Left ventricle myocardium inferior (tissue), 1 donor: ENCODE measurements at places on chromosomes 3 and 15. TPM values are rescaled to one million over a fixed set of nuclear protein-coding genes. Genes with fewer than 3 reads are reported as not detected.
A peak's percentile ranks its signal among the peaks of the same experiment; 100 is the strongest.

DNA sequence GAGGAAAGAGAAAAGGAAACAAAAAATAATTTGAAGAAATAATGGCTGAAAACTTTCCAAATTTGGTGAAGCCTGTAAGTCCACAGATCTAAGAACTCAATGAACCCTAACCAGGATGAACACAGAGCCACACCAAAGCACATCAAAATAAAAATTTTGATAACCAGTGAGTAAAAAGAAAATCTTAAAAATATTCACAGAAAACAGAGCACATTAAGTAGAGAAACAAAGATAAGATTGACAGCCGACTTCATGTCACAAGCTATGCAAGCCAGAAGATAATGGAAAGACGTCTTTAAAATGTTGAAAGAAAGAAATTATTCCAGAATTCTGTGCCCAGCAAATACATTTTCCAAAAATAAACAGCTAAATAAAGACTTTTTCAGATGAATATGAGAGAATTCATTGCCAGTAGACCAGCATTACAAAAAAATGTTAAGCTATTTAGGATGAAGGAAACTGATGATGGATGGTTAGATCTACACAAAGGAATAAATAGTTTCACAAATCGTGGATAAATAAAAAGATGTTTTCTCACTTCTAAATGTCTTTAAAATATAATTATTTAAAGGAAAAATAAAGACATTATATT lies 140.2 kb upstream of the SKOR1 start:
- H3K27ac ChIP-seq = no peak overlapping the region
- H3K4me1 ChIP-seq = no peaks in the 10 kb centered on the region
- no peaks in the 10 kb centered on the region for H3K27me3 ChIP-seq
- H3K4me3 ChIP-seq = no peak overlapping the region
- no peak for DNase-seq

GRCh38 chr15:83926116-83926515 lies 272.2 kb downstream of the ADAMTSL3 start:
- no peak for DNase-seq
- H3K4me1 ChIP-seq = peaks cover 11% of the 10 kb centered on the region
- no peaks in the 10 kb centered on the region for H3K27me3 ChIP-seq
- H3K36me3 ChIP-seq = peaks cover 6% of the 10 kb centered on the region
- H3K27ac ChIP-seq = no peak overlapping the region

DNA sequence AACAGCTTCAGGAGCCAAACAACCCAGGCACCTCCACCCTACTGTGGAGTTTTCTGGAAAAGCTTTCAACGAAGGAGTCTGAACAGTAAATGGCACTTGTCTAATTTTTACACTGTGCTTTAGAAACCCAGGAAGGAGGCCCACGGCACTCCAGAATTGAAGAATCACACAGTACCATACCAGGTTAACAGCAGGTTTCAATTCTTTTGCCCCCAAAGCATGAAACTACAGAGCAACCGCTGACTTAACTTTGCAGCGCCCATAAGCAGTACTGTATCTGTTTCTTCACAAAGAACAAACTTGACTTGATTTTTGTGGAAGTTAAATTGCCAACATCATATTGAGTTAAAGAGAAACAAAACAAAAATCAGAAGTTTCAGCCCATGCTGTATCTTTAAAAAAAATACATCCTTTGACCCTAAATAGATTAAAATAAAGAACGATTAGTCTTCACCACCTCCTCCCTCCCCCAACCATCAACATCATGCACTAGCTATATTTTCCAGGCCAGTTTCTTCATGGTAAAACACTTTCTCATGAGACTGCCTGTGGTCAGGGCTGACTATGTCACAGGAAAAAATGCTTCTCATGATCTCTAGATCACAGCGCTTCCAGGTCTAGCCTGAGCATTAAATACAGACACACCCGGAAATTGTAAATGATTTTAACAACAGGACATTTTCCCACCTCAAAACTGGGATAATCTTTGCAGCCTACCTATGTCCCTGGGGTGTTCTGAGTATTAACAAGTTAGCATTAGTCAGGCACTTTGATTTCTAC lies 456.3 kb downstream of the FOXP1 start:
- peaks cover 87% of the 10 kb centered on the region for H3K4me1 ChIP-seq
- H3K27me3 ChIP-seq = no peaks in the 10 kb centered on the region
- H3K27ac ChIP-seq = peak overlapping the region; percentile 90
- no peaks in the 10 kb centered on the region for H3K36me3 ChIP-seq

DNA sequence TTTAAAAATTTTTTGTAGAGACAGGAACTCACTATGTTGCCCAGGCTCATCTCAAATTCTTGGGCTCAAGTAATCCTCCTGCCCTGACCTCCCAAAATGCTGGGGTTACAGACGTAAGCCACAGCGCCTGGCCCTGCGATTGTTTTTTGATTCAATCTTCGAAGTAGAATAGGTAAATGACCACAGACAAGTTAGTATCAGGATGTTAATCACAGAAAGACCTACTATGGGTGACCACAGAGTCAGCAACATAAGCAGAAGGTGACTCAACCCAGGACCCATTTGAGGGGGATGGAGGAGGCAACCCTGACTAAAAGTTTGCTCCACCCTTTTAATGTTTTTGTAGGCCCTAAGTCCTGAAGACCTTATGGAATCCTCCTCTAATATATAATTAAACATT lies 10.0 kb upstream of the USP3 start:
- no peaks in the 10 kb centered on the region for H3K4me1 ChIP-seq
- no peaks in the 10 kb centered on the region for H3K27me3 ChIP-seq
- no peaks in the 10 kb centered on the region for H3K36me3 ChIP-seq
- no peak for DNase-seq

GRCh38 chr3:73437828-73438227 lies 186.9 kb downstream of the PDZRN3 start:
- peak overlapping the region; percentile 3 for H3K27ac ChIP-seq
- no peaks in the 10 kb centered on the region for H3K27me3 ChIP-seq
- no peaks in the 10 kb centered on the region for H3K36me3 ChIP-seq
- H3K4me3 ChIP-seq = no peak overlapping the region
- peaks cover 67% of the 10 kb centered on the region for H3K4me1 ChIP-seq

DNA sequence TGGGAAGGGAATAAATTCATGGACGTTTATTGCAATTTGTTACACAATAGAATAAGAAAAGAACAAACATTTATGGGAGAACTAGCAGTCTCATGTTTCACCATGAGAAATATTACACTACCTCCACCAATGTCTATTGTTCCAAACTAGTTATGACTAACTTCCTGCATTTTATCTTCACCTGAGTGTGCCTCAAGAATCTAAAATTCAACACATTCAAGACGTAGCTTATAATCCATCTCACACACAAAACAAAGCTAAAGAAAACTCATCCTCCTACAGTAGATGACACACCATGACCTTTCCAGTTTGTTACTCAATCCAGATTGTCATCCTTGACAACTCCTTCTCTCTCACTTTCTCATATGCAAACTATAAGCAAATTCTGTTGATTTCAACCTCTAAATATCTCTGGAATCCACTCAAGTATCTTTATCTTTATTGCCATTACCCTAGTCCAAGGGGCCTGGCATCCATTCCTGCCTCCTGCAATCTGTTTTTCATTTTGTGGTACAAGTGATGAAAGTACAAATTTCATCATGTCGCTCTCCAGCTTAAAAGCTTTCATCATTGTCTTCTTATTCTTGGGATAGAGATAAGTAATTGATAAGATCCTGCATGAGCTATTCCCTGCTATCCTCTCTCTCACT lies 229.9 kb downstream of the NR2F2 start:
- peaks cover 5% of the 10 kb centered on the region for H3K27me3 ChIP-seq
- no peak overlapping the region for H3K4me3 ChIP-seq
- DNase-seq = no peak
- H3K4me1 ChIP-seq = no peaks in the 10 kb centered on the region
- no peak overlapping the region for H3K27ac ChIP-seq

GRCh38 chr3:125059488-125060245 lies 3.9 kb upstream of the HEG1 start:
- no peak for DNase-seq
- H3K27ac ChIP-seq = no peak overlapping the region
- no peak overlapping the region for H3K4me3 ChIP-seq
- no peaks in the 10 kb centered on the region for H3K36me3 ChIP-seq
- no peaks in the 10 kb centered on the region for H3K27me3 ChIP-seq

- DNase-seq = peak; percentile 67
- peak overlapping the region; percentile 45 for H3K27ac ChIP-seq
- H3K36me3 ChIP-seq = no peaks in the 10 kb centered on the region
- H3K4me1 ChIP-seq = peaks cover 16% of the 10 kb centered on the region
- H3K4me3 ChIP-seq = no peak overlapping the region
- H3K27me3 ChIP-seq = no peaks in the 10 kb centered on the region
Measured at GRCh38 chr3:129211772-129212171, 28.1 kb upstream of the CNBP start.

- H3K27ac ChIP-seq = no peak overlapping the region
- no peaks in the 10 kb centered on the region for H3K36me3 ChIP-seq
- peaks cover 9% of the 10 kb centered on the region for H3K4me1 ChIP-seq
- DNase-seq = no peak
- no peaks in the 10 kb centered on the region for H3K27me3 ChIP-seq
- no peak overlapping the region for H3K4me3 ChIP-seq
Measured at GRCh38 chr3:108293858-108294257, 2.5 kb upstream of the HHLA2 start.

GRCh38 chr15:94023531-94023930 lies 207.8 kb upstream of the MCTP2 start:
- DNase-seq = no peak
- H3K4me3 ChIP-seq = no peak overlapping the region
- H3K36me3 ChIP-seq = no peaks in the 10 kb centered on the region
- no peak overlapping the region for H3K27ac ChIP-seq
- peaks cover 17% of the 10 kb centered on the region for H3K27me3 ChIP-seq

GRCh38 chr3:20104167-20104661 lies 64.0 kb downstream of the KAT2B start:
- H3K4me3 ChIP-seq = no peak overlapping the region
- no peak overlapping the region for H3K27ac ChIP-seq
- no peaks in the 10 kb centered on the region for H3K27me3 ChIP-seq
- DNase-seq = no peak
- H3K36me3 ChIP-seq = peaks cover under 1% of the 10 kb centered on the region

- no peak for DNase-seq
- no peaks in the 10 kb centered on the region for H3K27me3 ChIP-seq
- no peak overlapping the region for H3K4me3 ChIP-seq
- H3K27ac ChIP-seq = no peak overlapping the region
Measured at GRCh38 chr3:193630005-193630404, 37.0 kb downstream of the OPA1 start.

- H3K4me3 ChIP-seq = no peak overlapping the region
- no peaks in the 10 kb centered on the region for H3K36me3 ChIP-seq
- no peak for DNase-seq
- H3K27ac ChIP-seq = no peak overlapping the region
Measured at GRCh38 chr3:146335386-146335785, 84.5 kb upstream of the PLSCR4 start.

GRCh38 chr3:48563382-48563918 lies at the start of gene UCN2:
UCN2 (minus strand) TSS chr3:48563781; CDS start chr3:48563124, 657 bp downstream.
- H3K27ac ChIP-seq = no peak within 1 kb of the TSS
- no peaks in the 10 kb centered on the region for H3K36me3 ChIP-seq
- peaks cover 28% of the 10 kb centered on the region for H3K4me1 ChIP-seq
- no peak within 1 kb of the TSS for H3K4me3 ChIP-seq
- no peaks in the 10 kb centered on the region for H3K27me3 ChIP-seq

DNA sequence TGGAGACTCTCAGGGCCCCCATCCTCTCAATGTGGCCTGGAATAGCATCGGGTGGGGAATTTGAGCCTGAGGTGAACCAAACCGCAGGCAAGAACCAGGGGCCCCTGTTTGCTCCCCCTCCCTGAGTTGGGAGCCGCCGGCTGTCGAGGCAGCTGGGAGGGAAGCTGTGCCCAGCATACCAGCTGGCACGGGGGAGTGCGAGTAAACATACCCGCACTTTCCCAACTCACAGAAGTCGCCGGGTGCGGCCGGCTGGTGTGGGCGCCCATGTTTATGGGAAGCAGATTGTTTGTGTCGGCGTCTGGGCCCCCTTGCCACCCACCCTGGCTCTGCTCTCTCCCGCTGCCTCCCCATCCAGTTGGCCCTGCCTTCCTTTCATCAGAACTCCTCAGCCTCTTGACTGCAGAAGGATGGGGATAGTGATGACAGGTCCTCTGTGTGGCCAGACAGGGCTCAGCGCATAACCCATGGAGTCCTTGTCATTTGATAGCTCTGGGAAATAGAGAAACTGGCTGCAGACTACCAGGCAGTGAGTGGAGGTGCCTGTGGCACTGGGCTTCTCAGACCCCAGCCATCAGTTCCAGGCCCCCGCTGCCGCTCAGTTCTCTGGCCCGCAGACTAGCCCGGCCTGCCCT lies 60.4 kb downstream of the CACNA2D2 start:
- DNase-seq = no peak
- H3K4me3 ChIP-seq = no peak overlapping the region
- no peaks in the 10 kb centered on the region for H3K36me3 ChIP-seq
- no peaks in the 10 kb centered on the region for H3K27me3 ChIP-seq
- H3K4me1 ChIP-seq = peaks cover 31% of the 10 kb centered on the region

Gene BOC
- total RNA-seq = 6.7 TPM

Gene PLD1
- 59.5 TPM for total RNA-seq

Gene FSTL1
- total RNA-seq = 243 TPM

Gene IFT57
- total RNA-seq = 22.6 TPM

Gene BFSP2
- not detected for total RNA-seq
